ENCODE measurements at places on chromosomes 6 and 20.

GRCh38 chr6:108518714-108519576 is 41.8 kb upstream of the FOXO3 start:
- DNase-seq: no peak

- DNase-seq: no peak
Measured at GRCh38 chr20:59069026-59069425, 26.4 kb upstream of the PRELID3B start.

DNA sequence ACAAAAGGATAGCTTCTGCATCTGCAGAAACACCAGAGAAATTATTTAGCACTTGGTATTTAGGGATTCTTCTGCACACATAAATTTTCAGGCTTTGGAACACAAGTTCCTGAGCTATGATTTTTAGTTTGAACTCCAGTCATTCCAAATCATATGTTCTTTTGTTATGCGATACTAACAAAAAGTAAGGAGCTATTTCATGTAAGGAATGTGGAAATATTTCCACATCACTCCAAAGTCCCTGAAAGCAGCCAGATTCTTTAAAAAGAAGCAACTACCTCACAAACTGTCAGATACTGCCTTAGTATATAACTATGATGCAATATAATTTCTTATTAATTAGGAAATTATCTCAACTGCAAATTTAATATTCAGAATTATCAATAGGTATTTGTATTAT is 106.9 kb downstream of the RNGTT start:
- DNase-seq: no peak

GRCh38 chr20:43183536-43184070 is 6.1 kb downstream of the PTPRT start:
- no peak for DNase-seq

GRCh38 chr20:34129518-34130162 is 17.6 kb upstream of the EIF2S2 start:
- DNase-seq: peak; percentile 21

GRCh38 chr6:30880698-30881252 is 3.5 kb upstream of the DDR1 start:
- no peak for DNase-seq

DNA sequence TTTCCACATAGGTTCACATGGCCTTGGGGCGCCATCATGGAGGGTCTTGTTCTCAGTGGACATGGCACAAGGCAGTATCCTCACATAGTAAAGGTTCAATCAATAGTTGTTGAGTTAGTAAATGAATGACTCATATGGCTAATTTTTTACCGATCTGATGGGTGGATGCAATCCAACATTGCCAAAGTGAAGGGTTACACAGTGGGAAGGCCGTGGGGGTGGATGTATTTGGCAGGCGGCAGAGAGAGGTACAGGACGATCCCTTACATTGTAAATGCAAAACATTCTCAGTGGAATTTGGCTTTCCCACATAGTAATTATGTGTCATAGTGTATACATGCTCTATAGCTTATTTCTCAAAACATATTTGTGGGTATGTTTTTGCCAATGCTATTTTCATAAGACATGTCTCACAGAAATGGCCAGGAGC is 21.0 kb upstream of the PDE7B start:
- no peak for DNase-seq

DNA sequence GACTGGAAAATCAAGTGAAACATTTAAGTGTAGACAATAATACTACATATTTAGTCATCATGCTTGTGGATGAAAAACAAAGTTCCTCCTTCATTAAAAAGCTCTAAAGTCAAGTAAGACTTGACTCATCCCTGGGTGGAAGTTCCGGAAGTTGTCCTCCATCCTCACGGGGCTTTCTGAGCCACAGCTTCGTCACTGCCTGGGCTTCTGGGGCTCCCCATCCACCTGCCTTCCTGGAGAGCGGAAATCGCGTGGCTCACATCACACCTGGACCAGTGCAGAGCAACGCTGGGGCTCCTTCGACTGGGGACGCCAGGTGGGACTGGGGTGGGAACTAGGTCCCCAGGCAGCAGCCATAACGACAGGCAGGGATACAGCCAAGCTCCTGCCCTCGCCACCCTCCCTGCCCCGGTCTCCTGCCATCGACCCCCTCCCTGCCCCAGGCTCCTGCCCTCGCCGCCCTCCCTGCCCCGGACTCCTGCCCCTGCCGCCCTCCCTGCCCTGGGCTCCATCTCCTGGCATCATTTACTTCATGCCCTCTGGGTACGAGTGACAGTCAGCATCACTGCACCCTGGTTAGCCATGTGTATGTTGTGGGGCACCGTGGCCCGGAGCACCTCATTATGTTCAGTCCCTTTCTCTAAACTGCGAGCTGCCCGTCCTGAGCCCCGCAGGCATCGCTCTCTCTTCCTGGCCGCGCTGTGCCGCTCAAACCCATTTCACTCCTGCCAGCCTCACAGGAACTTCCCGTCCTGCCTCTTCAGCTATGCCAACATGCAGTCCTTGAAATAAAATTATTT is 12.9 kb downstream of the THBS2 start:
- no peak for DNase-seq

GRCh38 chr20:37369846-37370245 is 23.9 kb downstream of the SRC start:
- DNase-seq: no peak

DNA sequence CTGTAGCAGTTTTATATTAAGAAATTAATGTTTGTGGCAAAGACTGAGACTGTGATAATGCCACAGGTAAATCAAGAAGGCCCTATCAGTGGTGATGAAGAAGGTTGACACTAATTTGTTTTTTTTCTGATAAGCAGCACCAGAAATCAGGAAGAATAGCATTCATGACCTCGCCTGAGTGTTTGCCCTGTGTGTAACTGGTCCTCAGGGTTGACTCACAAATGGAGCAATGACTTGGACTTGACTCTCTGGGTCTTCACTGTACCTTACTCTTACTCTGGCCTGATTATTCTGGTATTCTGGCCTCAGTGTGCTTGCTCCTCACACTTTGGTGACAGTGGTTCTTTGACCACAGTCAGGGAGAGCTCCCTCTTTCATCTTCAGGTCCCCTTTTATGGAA is 243.9 kb downstream of the HAO1 start:
- no peak for DNase-seq

GRCh38 chr6:159908979-159909378 is 18.2 kb downstream of the MAS1 start:
- no peak for DNase-seq

DNA sequence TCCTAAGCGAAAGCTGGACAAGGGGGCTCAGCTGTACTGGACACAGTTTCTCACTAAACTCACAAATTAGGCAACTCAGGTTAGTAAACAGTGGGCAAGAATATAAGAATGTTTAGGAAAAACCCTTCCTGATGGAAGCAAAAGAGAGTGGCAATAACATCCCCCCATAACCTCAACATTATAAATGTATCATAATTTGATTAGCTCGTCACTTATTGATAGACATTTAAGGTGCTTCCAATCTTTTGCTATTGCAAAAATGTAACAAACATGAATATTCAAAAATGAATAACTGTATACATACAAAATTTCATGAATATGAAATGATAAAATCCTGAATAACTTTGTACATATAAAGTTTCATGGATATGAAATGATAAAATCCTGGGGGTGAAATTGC is 415.7 kb downstream of the EPM2A start:
- no peak for DNase-seq

GRCh38 chr6:127866766-127867165 is 34.1 kb downstream of the THEMIS start:
- DNase-seq: no peak

DNA sequence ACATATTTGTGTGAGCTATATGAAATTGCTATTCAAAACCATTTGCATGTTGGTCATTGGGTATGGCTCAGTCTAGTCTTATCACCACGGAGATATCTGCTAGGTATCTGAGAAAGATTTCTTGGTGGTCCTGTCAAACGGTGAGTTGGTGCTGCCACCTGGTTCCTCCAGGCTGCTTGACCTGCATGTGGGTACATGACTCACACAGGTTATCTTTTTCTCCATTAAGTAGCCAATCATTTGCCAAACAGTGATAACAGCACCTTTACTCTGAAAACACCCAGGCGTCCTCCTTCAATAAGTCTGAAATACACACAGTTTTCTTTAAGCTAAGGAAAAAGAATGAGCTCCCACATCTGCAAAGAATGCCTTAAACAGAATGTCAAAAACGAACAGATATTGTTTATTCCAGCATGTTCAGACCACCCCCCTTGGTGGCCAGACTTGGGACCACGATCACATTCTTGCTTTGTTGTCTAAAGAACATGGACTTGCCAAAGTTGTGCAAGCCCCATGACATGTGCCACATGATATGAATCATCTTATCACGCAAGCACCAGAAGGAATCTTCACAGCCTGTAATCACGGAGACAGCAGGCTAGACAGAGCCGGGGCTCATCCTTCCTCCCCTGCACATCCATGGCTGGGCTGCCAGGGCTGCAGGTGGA is 200.7 kb upstream of the THBS2 start:
- no peak for DNase-seq

DNA sequence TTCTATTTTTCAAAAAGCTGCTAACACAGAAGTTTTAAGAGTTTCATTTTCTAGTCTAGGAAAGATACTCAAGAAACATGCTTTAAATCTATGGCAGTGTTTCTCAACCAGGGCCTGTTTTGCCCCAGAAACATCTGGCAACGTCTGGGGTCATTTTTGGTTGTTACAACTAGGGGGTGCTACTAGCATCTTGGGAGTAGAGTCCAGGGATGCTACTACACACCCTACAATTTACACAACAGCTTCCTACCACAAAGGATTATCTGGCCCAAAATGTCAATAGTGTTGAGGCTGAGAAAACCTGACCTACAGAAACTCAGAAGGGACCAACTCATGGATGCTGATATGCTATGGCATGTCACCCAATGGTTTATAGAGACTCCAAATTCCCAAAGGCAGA is 24.4 kb downstream of the SERAC1 start:
- DNase-seq: no peak

GRCh38 chr6:32982702-32983492 is 14.5 kb downstream of the BRD2 start:
- no peak for DNase-seq

DNA sequence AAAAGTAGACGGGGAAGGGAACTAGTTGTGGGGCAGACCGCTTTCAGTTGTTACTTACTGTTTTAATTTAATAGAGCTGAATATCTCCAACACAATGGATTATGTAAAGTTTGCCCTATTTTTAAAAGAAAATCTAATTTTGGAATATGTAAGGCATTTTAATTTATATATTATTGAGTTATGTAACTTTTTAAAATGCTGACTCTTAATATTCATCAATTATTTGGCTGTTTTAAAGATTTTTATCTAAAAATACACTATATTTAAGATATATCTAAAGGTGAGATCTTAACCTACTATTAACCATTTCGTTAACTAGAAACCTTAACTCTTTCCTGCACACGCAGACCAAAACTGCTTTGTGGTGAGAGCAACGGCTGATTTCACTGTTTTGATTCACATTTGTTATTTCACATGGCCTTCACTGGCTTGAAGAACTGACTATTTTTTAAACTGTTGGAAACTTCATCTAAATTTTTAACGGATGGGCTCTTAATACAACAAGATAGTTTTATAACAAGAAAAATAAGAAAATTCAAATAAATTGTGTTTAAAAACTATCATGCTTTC is 87.9 kb downstream of the HUS1B start:
- no peak for DNase-seq

DNA sequence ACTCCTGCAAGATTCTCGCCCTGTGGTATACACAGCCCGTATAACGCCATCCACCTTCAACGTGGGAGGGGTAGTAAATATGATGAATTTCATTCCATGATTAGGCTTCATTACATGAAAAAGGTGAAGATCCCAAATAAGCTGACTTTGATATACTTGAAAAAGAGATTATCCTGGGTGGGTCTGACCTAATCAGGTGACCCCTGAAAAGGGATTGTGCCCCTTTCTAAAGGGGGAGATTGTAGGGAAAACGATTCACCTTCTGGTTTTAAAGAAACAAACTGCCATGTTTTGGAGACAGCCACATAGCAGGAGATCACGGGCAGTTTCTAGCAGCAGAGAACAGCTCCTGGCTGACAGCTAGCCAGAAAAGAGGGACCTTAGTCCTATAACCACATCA is 155.1 kb upstream of the SMLR1 start:
- DNase-seq: no peak

DNA sequence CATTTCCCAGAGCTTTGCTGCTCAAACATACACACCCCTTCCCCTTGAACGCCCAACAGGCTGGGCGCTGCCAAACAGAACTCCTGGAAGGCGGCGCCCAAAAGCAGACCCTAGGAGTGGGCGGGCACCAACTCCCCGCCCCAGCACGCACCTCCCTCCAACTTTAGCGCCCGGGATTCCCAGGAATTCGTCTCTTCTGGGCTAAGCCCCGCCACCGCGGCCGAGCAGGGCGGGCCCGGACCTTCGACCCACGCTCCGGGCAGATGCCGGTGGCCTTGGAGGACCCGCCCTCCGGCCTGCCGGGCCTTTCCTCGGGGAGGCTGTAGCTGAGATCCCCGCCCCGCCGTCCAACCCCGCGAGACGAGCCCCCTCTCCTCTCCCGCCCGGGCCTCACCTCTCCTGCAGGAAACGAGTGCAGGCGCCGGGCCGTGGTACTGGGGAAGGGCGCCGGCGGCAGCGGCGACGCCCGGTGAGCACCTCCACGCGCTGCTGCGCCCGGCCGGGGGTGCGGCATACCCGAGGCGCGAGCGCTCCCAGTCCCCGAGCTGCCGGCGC is 659 bp downstream of the MCUR1 start:
- DNase-seq: no peak

GRCh38 chr20:18224968-18225568 is 63.3 kb upstream of the ZNF133 start:
- DNase-seq: no peak

DNA sequence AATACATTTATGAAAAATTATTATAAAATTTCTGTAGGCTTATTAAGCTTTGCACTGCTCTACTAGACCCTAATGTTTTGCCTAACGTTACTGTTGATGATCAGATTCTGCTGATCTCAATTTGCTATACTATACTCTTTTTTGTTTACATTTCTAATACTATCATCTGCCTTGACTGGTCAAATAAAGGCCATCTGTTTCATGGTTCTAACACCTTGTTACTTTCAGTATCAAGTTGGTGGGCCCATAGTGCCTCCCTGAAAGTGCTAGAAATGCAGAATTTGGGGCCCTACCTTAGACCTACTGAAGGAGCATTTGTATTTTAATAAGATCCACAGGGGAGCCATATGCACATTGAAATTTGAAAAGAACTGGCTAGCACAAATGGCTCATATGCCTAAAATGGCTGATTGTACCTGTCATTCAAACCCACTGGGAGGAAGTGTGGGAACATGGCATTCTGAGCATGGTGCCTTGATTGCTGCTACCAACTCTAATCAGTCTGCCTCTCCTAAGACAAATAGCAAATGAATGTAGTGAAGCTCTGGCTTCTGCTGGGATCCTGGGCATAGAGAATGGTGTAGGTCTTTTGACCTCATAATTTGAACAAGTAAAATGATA is 199.1 kb upstream of the BTBD3 start:
- no peak for DNase-seq
